ENCODE measurements at places on chromosomes 16 and 17.

GRCh38 chr16:47254756-47255155 lies 111.0 kb upstream of the NETO2 start:
- no peak for DNase-seq

- DNase-seq, result peak; percentile 59
Measured at GRCh38 chr17:8300627-8301242, 5.5 kb upstream of the SLC25A35 start.

- no peak for DNase-seq
Measured at GRCh38 chr17:57436565-57436964, 180.2 kb downstream of the MSI2 start.

DNA sequence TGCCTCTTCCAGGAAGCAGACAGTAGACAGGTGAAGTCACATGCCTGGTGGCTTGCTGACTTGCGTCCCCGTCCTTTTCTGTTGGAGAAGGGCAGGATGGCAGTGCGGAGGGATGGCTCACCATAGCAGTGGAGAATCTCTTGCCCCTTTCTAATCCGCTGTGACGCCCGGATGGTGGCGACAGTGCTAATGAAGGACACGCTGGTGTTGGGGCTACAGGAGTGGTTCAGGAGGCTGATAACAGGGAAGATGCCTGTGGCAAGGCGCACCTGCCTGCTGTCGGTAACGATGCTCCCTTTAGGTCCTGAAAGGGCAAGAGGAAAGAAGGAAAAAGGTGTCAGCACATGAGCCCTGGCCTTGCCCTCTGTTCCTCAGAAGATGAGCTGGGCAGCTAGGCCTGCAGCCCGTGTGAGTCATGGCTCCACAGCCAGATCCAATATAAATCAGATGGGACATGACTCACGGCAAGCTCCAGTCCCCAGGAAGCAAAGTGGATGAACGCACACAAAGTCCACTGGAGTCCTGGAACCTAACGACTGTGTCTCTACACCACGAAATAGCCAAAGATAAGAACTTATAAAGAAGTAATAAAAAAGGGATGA lies 25.5 kb downstream of the SERPINF1 start:
- DNase-seq, result peak; percentile 93

DNA sequence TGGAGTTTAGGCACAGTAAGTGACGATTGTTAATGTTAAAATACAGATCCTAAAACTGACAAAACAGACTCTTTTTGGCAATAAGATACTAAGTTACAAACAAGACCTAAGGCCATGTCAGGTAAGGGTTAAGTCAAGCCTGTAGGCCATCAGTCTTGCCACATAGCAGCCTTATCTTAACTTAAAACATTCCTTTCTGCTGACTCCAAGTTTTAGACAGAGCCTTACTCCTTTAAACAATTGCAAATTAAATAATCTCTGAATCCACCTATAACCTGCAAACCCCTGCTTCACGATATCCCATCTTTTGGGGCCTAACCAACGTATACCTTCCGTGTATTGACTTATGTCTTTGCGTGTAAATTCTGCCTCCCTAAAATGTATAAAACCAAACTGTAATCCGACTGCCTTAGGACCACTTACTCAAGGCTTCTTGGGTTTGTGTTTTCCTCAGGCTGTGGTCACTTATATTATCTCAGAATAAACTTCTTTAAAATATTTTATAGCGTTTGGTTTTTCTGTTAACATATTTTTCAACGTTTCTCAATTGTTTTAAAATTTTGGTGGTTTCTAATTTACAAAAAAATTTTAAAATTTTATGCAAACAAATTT lies 64.4 kb downstream of the EFCAB5 start:
- peak; percentile 10 for DNase-seq

- no peak for DNase-seq
Measured at GRCh38 chr16:80389338-80389737, 151.5 kb upstream of the DYNLRB2 start.

- DNase-seq, result peak; percentile 51
Measured at GRCh38 chr17:76268015-76268749, 3.0 kb downstream of the UBALD2 start.

DNA sequence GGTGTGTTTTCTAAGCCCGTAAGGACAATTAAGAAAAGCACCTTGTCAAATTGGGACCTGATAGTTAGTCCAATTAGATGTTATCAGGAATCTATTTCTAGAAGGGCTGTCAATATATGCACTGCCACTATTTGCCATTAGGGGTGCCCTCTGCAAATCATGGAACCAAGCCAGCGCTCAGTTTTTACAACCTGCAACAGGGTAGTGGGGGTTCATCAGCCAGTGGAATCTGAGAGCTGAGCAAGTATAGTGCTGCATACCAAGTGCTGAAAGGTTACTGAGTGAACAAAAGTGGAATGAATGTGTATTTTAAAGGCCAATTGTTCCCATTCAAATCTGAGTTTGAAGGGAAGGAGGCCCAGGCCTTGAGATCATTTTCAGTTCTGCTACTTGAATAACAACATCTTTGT lies 10.4 kb downstream of the PRR11 start:
- DNase-seq, result peak; percentile 39

- DNase-seq, result peak; percentile 5
Measured at GRCh38 chr17:61981323-61981722, 53.5 kb upstream of the INTS2 start.

GRCh38 chr17:28270926-28271325 lies 48.1 kb upstream of the TMEM97 start:
- DNase-seq, result no peak

GRCh38 chr17:48433896-48434295 lies 3.9 kb upstream of the SKAP1 start:
- no peak for DNase-seq

GRCh38 chr16:80200079-80200478 lies 340.7 kb upstream of the DYNLRB2 start:
- no peak for DNase-seq

DNA sequence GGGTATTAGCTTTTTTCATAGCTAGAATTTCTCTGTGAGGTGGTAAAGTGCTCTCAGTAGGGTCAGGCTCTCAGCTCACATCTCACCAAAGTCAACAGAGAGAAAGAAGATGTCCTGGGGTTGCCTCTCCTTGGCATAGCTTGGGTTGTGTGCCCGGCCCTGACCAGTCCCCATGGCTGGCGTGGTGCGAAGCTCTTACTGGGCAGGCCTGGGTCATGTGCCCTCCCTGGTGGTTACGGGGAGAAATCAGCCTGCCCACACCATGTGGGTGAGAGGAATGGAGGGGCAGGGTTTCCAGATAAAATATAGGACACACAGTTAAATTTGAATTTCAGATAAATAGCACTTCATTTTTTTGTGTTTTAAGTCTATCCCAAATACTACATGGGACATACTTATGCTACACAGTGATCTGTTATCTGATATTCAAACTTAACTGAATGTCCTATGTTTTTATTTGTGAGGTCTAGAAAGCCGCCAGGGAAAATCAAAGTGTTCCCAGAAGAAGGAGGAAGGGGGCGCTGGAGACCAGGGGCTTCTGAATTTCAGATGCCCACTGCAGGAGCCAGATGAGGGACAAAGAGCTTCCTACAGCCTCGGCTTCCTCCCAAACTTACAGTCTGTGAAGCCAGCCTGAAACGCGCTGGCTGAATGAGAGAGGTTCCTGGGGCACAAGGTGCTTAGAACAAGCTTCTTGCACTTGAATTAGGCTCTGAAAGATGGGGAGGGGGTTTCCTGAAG lies 45.4 kb downstream of the NKD1 start:
- DNase-seq, result no peak

DNA sequence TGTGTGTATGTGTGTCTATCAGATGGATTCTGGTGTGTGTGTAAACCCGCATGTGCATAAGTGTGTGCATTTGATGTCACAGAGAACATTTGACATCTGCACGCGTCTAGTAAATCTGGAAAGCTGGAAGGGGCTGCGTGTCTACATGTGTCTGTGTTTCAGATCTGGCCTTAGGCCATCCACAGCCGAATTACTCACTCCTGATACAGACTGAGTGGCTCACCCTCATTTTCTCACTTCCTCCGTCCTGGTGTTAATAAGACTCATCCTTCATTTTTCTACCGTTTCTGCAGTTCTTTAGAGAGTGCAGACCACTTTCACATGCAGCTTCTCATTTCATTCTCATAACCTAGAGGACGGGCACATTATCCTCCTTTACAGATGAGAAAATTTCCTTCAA lies 491.6 kb downstream of the CDH13 start:
- DNase-seq, result peak; percentile 88

GRCh38 chr17:81838753-81839255 lies 4.0 kb upstream of the PPP1R27 start:
- no peak for DNase-seq

GRCh38 chr17:36188891-36189306 lies 7.7 kb downstream of the CCL3L1 start:
- no peak for DNase-seq

DNA sequence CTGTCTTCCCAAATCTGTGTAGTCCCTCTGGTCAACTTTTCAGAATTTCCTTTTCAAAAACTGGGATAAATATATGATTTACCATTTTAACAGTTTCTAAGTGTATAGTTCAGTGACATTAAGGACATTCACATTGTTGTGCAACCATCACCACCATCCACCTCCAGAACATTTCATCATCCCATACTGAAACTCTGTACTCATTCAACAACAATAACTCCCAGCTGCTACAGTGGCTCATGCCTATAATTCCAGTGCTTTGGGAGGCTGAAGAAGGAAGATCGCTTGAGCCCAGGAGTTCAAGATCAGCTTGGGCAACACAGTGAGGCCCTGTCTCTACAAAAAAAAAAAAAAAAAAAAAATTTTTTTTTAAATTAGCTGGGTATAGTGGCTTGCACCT lies 131.0 kb downstream of the AATF start:
- no peak for DNase-seq

DNA sequence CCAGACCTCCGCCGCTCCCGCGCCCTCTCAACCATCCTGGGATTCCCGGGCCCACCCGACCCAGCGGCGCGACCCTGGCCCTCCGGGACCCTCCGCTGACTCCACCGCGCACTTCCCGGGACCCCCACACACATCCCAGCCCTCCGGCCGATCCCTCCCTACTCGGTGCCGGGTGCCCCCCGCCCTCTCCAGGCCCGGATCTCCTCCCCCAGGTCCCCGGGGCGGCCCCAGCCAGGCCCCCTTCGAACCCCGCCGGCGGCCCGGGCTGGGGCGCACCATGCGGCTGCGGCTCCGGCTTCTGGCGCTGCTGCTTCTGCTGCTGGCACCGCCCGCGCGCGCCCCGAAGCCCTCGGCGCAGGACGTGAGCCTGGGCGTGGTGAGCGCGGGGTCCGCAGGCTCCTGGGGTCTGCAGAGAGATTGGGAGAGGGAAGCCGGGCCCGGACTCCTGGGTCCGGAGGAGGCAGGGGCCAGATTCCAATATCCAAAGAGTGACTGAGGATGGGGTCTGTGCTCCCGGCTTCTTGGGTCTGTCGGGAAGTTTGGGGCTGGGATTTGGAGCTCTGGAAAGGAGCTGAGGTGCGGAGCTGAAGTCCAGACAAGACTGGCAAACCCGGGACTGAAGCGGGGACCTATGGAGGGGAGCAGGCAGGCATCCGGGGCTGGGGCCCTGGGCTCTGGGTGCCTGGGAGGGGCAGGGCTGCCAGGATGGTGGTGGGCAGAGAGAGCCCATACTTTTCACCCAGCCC lies 453 bp downstream of the MMP25 start:
- no peak for DNase-seq

- no peak for DNase-seq
Measured at GRCh38 chr17:7293816-7294613, 424 bp downstream of the YBX2 start.

GRCh38 chr17:48483471-48484131 lies 47.2 kb downstream of the HOXB1 start:
- peak; percentile 99 for DNase-seq

DNA sequence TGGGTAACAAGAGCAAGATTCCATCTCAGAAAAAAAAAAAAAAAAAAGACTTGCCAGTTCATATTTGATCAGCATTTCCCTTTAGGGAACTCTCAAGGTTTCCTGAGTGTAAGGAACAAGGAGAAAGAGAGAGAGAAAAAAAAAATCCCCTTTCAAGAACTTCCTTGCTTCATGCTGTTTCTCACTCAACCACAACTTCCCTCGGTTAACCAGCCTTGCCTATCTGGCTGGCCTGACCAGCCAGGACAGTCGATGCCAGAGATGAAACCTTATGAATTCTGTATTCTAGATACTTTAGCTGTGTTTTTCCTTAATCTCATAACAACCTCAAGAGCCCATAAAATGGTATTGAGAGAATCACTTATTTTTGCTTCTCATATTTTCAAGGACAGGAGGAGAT lies 2.6 kb upstream of the N4BP1 start:
- no peak for DNase-seq

GRCh38 chr17:75487351-75488070 lies 27.8 kb downstream of the CASKIN2 start:
- DNase-seq, result no peak

GRCh38 chr17:10216213-10216938 lies 18.0 kb upstream of the GAS7 start:
- DNase-seq, result no peak

- no peak for DNase-seq
Measured at GRCh38 chr17:64077379-64077778, 52.6 kb downstream of the ERN1 start.

DNA sequence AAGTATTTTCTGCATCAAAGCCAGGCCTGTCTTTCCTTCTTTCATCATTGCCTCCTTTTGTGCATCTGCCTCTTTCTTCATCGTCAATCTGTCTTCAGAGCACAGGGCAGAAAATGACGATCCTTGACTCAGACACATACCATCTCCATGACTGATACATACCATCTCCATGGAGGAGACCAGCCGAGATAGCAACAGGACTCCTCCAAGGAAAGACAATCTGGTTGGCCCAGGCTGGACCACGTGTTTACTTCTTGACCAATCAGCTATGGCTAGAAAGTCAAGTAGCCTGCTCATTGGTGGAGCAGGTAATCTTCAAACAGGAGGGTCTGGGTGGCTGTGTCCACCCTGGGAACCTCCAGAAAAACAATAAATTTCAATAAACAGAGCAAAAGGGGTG lies 164.6 kb downstream of the CPPED1 start:
- peak; percentile 65 for DNase-seq

- DNase-seq, result no peak
Measured at GRCh38 chr16:4828567-4829321, 18.3 kb downstream of the GLYR1 start.

DNA sequence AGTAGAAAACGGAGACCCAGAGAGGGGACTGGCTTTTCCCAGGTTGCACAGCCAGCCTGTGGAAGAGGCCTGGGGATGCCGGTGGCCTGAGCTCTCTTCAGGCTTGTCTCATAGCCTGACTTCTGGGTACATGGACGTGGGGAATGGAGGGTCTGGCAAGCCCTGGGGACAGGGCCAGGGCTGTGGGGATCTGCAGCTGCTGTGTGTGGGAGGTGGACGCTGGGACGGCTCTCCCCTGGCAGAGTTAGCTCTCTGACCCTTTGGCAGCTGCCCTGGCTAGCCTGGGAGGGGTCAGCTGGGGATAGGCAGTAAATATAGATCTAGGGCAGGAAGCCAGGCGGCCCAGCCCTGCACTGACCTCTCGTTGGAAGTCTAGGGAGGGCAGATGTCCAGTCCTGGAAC lies 20.5 kb downstream of the SLC4A1 start:
- DNase-seq, result no peak

GRCh38 chr17:64658931-64659330 lies 3.2 kb downstream of the SMURF2 start:
- DNase-seq, result peak; percentile 52

GRCh38 chr16:3576211-3576610 lies 992 bp downstream of the NLRC3 start:
- no peak for DNase-seq

GRCh38 chr17:34110315-34110714 lies 144.8 kb upstream of the CCL2 start:
- no peak for DNase-seq

GRCh38 chr16:28522792-28523191 lies 16.0 kb downstream of the NUPR1 start:
- no peak for DNase-seq

GRCh38 chr17:34255381-34255732 lies 272 bp downstream of the CCL2 start:
- no peak for DNase-seq

Measured in RPMI7951 (cell line).